ENCODE measurements at places on chromosomes 1 and 21.

DNA sequence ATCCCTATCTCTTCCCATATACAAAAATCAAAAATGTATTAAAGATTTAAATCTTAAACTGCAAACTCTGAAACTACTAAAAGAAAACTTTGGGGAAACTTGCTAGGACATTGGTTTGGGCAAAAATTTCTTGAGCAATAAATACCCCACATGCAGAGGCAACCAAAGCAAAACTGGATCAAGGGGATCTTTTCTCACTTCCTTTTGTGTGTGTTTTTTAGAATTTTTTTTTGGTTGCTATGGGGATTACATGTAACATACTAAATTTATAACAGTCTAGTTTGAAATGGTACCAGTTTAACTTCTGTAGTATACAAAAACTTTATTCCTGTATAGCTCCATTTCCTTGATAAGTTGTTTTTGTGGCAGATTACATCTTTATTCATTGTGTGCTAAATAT, 16.8 kb downstream of the MAST2 start:
- DNase-seq = peak; percentile 21

DNA sequence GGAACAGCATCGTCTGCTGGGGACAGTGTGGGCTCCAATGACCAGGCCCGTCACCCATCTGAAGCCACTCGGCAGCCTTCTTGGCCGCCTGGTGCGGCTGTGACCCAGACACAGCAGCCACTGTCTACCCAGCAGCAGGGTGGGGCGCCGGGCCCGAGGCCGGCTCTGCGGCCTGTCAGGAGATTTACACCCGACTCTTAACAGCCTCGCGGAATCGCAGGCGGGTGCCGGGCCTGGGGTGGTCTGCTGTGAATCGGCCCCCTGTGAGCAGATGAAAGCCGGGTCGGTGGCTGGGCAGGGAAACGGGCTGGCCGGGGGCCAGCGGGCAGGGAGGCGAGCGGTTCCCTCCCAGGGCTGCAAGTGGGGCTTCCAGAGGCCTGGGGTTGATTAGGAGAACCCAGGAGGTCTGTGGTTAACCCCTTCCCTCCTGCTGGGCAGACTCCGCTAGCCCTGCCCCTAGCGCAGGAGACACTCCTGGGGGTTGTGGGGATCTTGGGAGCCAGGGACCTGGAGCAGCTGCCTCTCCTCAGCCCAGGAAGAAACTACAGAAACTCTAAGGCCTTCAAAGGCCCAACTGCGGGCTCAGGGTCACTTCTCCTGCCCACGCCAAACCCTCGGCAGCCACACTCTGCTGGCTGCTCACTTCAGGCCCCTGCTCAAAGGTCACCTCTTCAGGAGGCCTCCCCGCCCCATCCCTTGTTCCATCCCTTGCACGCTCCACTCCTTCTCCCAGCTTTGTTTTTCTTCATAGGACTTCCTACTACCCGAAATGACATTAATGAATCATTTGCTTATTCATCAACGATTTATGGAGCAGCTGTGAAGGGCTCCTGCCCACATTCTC, 15.6 kb downstream of the RUNX3 start:
- no peak for DNase-seq

GRCh38 chr1:176604461-176604860, 141.5 kb downstream of the PAPPA2 start:
- DNase-seq = no peak

DNA sequence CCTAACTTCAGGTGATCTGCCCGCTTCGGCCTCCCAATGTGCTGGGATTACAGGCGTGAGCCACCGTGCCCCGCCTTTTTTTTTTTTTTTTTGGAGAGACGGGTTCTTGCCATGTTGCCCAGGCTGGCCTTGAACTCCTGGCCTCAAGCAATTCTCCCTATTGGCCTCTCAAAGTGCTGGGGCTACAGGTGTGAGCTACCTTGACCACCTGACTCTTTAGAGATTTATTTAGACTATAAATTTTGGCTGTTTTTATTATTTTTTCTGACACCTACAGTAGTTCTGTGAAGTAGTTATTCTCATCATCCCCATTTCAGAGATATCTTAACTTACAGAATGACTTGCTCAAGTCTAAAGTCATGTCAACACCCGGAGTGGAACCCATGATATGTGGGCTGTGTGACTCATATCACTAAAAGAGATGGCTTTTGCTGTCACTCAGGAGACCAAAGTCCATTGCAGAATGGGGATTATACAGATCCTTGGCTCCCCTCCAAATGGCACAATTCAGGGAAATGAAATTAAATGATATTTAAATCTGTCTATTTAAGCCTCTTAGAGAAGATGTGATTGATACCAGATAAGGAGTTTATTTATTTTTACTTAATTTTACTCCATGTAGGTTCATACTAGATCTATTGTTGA, 93.2 kb downstream of the CTH start:
- DNase-seq = peak; percentile 91

DNA sequence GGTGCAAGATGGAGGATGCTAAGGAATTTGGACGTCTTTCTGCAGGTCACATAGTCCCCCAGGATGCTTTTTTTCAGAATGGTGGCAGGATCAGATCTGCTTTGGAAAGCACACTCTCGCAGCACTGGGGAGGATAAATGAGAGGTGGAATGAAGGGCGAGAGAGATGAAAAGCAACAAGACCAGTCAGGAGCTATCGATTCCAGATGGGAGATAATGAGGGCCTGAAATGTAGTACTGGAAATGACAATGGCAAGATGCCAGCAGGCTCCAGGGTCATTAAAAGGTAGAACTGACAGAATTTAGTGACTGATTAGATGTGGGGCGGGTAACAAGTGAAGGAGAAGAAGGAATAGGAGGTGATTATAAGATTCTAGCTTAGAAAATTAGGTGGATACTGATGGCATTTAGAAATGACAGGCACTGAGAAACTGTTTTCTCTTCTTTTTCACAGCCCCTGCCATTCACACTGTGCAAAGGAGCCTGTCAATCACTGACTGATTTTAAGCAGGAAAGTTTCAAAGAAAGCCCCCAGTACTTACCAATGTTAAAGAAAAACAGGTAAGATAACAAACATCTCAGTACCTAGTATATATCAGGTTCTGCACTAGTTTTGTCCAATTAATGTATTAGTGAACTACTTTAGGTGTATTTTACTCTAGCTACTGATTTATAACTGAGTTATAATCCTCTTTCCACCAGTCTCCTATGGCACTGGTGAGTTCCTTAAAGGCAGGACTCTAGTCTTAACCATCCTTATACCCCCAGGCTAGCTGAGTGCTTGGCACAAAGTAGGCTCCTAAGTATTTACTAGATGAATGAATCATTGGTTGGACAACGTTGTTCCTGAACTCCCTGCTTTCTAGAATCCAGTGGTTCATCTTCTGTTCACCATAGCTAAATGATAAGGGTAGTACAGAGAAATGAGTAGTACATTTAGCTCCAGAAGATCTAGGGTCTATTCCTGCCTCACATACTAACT, 9.2 kb downstream of the PIGM start:
- DNase-seq = no peak

GRCh38 chr1:35253941-35254340, 14.6 kb upstream of the ZMYM4 start:
- DNase-seq = no peak

- no peak for DNase-seq
Measured at GRCh38 chr1:72235062-72235461, 47.3 kb downstream of the NEGR1 start.

DNA sequence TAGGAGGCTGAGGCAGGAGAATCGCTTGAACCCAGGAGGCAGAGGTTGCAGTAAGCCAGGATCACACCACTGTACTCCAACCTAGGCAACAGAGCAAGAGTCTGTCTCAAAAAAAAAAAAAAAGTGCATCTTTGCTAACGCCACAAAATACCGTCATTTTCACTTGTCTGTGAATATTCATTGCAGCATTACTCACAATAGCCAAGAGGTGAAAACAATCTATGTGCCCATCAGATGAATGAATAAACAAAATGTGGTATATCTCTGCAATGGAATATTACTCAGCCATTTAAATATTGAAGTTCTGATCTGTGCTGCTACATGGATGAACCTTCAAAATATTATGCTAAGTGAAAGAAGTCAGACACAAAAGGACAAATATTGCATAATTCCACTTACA, 7.9 kb upstream of the TIAM1 start:
- no peak for DNase-seq

DNA sequence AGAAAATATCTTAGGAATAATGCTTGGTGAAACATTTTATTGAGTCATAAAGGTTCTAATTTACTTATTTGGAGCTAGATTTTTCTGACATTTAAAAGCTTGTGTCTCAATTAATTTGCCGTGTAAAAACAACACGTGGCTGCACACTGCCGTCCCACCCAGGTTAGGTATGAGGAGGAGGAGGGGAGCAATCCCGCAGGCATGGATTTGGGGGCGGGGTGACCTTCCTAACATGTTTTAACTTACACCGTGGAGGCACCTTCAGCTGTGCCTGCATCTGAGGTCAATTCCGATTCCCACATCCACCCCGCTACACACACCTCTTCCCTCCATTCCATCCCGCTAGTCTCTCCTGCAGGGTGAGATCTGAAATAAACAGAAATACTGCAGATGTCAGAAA, 28.5 kb upstream of the UMODL1 start:
- no peak for DNase-seq

DNA sequence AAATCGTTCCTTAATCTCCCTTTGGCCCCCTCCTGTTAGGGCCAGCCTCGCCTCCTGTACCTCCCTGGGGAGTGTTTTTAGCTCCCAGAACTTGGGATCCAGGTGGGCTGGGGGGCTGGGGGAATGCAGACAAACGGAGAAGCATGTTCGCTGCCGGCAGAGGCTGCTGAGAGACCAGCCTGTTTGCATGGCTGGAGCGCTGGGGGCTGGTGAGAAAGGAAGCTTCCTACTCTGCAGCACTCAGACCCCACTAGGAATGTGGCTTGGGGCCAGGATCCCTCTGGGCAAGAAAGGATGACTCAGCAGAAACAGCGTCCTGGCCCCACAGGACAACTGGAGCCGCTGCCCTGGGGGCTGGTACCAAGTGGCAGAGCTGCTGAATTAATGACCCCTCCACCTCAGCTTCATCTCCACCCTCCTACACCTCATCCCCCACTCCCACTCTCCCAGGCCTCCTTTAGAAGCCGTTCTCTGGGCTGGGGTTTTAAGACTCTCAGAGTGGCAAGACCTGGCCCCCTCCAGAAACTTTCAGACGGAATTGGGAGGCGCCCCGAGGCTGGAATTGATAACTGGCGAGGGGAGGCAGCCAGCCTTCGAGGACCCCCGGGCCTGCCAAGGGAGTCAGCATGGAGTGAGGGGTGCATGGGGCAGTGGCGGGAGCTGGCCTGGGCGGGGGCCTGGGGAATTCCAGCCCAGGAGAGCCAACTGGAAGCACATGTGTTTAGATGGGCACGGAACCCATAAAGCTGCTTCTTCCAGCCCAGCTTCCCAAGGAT, 28.5 kb upstream of the EPS8L3 start:
- no peak for DNase-seq

DNA sequence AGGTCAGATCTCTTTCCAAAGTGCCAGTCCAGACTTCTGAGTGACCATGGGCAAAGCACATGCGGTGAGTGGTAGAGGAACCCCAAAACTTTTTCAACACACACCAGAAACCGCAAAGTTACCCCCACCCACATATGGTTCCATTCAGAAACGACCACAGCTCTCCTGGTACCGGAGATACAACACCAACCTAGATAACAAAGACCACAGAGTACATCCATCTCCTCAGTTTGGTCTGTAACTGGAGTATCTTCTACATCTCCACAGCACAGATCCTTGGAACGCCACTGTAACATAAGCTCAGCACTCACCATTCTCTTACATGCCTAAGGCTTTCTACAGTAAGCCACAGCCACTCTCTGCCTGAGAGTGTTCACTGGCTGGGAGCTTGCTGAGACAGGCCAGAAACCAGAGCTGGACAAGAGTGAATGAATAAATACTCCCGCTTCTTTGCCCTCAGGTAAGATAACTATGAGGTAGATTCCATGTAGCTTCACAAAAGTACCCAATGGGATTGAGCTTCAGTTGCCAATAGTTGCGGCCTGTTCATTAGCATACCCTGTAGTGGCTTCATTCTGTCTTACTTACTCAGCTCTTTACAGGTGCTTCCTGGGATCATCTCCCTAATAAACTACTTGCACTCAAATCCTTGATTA, 81.8 kb downstream of the SMYD3 start:
- DNase-seq = no peak

DNA sequence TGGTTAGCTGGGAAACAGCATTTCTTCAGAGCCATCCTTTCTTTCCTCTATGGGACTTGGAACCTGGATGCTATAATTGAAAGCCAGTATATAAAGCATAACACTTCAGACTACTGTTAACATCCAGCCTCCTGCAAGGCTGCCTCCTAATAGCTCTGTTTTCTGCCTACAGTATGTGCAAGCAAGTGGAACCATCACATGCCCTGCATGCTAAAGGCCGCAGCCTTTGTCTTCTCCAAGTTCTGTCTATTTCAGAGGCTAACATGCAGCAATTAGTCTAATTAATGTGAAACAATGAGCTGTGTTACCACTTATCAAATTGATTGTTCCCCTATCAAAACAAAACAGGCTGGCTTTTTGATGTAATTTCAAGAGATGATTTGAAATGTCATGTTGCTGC, 82.7 kb upstream of the ESRRG start:
- no peak for DNase-seq

DNA sequence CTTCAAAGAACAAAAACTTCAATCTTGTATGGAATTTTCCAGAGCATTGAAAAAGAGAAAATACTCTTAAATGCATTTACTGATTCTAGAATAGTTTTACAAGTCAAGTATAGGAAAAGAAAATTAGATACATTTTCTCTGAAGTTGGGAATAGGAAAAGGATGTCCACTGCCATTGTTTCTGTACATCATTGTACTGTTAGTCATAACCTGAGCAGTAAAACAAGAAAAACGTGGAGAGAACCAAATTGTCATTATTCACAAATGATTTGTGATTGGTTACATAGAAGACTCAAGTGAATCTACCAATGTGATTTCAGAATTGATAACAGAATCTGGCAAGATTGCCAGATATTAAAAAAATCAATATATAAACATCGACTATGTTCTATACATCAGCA, 27.4 kb downstream of the PRKACB start:
- no peak for DNase-seq

GRCh38 chr1:245938046-245938435, 569.0 kb downstream of the SMYD3 start:
- DNase-seq = no peak

GRCh38 chr1:28259252-28259933, at the start of gene SESN2:
Gene SESN2, plus strand, starts transcription at chr1:28259518. Its CDS starts 330 bp downstream, at chr1:28259848.
- peak; percentile 100 for DNase-seq

DNA sequence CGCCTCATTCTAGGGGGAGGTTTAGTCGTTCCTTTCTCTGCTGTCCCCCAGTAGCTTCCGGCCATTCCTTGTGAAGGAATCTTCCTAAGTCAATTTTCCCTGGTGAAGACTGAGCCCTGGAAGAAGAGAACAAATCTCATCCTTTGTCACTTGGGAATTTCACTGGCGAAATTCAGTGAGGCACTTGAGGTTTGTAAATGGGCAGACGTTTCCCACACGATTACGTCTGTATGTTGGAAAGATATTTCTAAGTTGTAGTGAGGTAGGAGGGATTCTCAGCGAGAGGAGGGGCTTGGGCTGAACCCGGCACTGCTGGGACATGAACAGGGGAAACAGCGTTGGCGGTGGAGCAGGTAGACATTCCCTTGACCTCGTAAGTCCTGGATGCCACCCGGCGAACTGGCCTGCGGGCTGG, 47.2 kb downstream of the GALNT2 start:
- no peak for DNase-seq

- peak; percentile 34 for DNase-seq
Measured at GRCh38 chr21:43865540-43866259, 677 bp downstream of the AGPAT3 start.
